Smooth muscle cell of the pulmonary artery (primary cell): ENCODE measurements at places on chromosomes 2 and 18. TPM values are rescaled to one million over a fixed set of nuclear protein-coding genes. Genes with fewer than 3 reads are reported as not detected.

C2orf66 gene
- total RNA-seq, result 0.20 and 0.59 TPM in 2 replicates

MC2R gene
- not detected in 2 replicates for total RNA-seq

L3MBTL4 gene
- total RNA-seq, result 0.13 TPM in 1 of 2 replicates, not detected in the other

PDCD1 gene
- not detected in 2 replicates for total RNA-seq

ATP6V1B1 gene
- total RNA-seq, result 1.1 and 2.2 TPM in 2 replicates

RAB17 gene
- total RNA-seq, result 0.78 and 0.83 TPM in 2 replicates

ANTXR1 gene
- total RNA-seq, result 89.3 and 121 TPM in 2 replicates

ZSWIM2 gene
- 0.07 and 0.10 TPM in 2 replicates for total RNA-seq

RBM44 gene
- total RNA-seq, result 0.33 and 0.36 TPM in 2 replicates

IWS1 gene
- 27.2 and 28.5 TPM in 2 replicates for total RNA-seq

PKDCC gene
- 17.4 and 86.0 TPM in 2 replicates for total RNA-seq

B3GNT7 gene
- 0.52 and 1.1 TPM in 2 replicates for total RNA-seq

POTEI gene
- total RNA-seq, result not detected in 2 replicates

ST6GAL2 gene
- 0.03 and 0.07 TPM in 2 replicates for total RNA-seq

SPAG16 gene
- total RNA-seq, result 18.5 and 27.8 TPM in 2 replicates

CELF4 gene
- not detected in 2 replicates for total RNA-seq

HIBCH gene
- total RNA-seq, result 15.8 and 17.5 TPM in 2 replicates

GATA6 gene
- 40.3 and 57.2 TPM in 2 replicates for total RNA-seq

BCL11A gene
- total RNA-seq, result 0.20 and 0.59 TPM in 2 replicates

ABCB6 gene
- 69.9 and 77.9 TPM in 2 replicates for total RNA-seq

TP53I3 gene
- 16.8 and 25.8 TPM in 2 replicates for total RNA-seq

IL36RN gene
- not detected in 2 replicates for total RNA-seq

IL36B gene
- total RNA-seq, result not detected in 2 replicates

PLEKHH2 gene
- 1.7 and 8.9 TPM in 2 replicates for total RNA-seq

SERPINB4 gene
- not detected in 2 replicates for total RNA-seq
